ENCODE measurements at places on chromosomes 3 and 15.

GRCh38 chr15:75431270-75431669 lies 20.2 kb downstream of the SIN3A start:
- DNase-seq, result no peak

DNA sequence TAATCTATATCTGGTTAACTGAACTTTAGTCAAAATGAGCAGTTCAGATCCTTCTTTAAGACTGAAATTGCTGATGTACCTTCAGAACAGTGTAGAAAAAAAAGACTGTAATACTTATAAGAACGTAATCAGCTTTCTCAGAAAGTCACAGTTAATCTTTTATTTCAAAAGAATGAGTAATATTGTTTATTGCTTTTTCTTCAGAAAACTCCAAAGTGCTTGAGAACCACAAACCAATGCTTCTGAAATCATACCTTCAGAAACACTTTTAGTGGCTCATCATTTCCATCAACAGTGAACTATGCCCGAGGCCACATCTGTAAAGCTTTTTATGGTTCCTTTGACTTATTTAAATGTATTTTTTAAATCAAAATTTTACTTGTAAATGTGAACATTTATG lies 33.3 kb upstream of the CLASP2 start:
- DNase-seq, result no peak

- no peak for DNase-seq
These were observed 230.3 kb upstream of the RGMA start for GRCh38 chr15:93319121-93319814.

- DNase-seq, result no peak
These were observed 189.7 kb upstream of the STT3B start for GRCh38 chr3:31343075-31343474.

DNA sequence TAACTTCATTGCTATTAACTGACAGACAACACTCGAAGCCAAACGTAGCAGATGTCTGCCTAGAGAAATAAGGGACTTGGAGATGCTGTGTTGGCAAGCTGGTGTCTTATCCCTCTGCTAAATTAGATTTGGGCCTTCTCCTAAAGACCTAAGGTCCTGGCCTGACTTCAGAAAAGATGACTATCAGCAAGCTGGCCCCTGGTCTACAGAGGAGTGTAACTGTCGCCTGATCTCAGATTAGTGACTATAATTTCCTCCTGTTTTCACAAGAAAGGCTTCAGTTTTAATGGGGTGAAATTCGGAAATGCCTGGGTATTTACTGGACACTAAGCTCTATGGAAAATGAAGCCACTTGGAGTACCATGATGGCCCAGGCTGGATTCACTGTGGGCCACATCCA lies 53.1 kb upstream of the SLC7A14 start:
- no peak for DNase-seq

- DNase-seq, result no peak
These were observed 300.5 kb upstream of the ALCAM start for GRCh38 chr3:105065895-105066839.

GRCh38 chr15:77516076-77516475 lies 95.4 kb downstream of the HMG20A start:
- DNase-seq, result no peak

GRCh38 chr3:51686056-51686455 lies 15.0 kb downstream of the TEX264 start:
- no peak for DNase-seq

DNA sequence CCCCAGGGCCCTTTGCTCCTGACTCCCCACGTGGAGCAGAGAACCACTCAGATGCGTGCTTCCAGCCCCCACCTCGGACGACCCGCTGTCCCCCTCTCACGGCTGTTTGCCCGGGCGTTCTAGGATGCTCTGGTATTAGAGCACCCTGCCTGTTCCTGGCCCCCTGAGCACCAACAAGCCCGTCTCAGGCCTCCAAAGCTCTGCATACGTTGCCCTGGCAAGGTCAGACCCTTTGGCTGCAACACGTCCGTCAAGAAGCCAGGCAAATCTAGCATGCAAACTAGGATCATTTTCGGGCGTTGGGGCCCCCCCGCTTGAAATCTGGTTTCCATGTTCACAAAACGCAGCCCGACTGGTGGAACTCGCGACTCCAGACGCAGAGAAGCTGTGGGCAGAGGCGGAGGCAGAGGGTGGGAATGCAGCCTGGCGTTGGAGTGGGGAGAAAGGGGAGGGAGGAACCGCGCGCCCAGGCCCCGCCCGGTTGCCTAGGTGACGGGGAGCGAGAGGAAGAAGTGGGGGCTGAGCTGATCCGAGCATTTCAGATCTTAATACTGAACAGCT lies 86.2 kb upstream of the PIAS1 start:
- no peak for DNase-seq

DNA sequence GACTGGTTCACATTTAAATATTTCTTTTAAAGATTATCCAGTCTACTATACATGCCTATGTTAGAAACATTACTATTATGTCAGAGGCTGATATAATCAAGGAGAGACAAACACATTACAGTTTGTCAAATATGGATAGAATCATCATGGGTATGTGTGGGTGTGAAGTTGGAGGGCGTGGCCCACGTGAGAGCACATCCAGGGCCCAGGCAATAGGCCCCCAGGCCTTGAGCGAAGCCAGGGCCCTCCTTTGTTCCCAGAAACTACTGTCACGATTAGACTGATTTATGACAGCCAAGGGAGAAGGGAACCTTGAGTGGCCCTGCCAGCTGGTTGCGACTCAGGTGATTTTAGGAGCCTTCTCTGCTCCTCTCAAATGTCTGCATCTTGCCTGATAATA lies 26.9 kb upstream of the LDHAL6B start:
- no peak for DNase-seq

DNA sequence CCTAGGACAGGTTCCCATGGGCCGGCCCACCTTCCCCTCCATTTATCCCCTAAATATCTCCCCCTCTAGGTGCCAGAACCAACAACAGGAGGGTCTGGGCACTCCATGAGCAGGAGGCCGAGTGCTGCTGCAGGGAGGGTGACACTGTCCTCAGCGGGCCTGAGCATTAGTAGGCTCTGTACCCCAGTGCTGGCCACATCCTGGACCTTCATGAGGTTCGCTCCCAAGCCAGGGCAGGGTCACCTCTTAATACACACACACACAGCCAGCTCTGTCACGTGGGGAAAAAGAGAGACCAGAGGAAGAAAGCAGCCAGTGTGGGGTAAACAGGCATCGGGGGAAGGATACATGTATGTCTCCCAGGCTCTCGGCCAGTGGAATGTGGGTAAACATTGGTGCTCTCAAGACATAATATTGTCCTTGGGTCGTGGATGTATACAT lies 27.9 kb upstream of the SEMA3F start:
- DNase-seq, result no peak

GRCh38 chr3:197487911-197488391 lies 67.8 kb downstream of the BDH1 start:
- no peak for DNase-seq

- DNase-seq, result no peak
These were observed 5.8 kb downstream of the PRKCD start for GRCh38 chr3:53166781-53167291.

GRCh38 chr3:178536211-178537079 lies at the start of gene KCNMB2:
Gene KCNMB2, plus strand, starts transcription at chr3:178536436.
- DNase-seq, result no peak

- DNase-seq, result no peak
These were observed 38.6 kb downstream of the MGA start for GRCh38 chr15:41698779-41699178.

- peak; percentile 44 for DNase-seq
These were observed 18.2 kb downstream of the IDH3A start for GRCh38 chr15:78167227-78167888.

GRCh38 chr3:127652246-127652995 lies 20.3 kb upstream of the ABTB1 start:
- no peak for DNase-seq

DNA sequence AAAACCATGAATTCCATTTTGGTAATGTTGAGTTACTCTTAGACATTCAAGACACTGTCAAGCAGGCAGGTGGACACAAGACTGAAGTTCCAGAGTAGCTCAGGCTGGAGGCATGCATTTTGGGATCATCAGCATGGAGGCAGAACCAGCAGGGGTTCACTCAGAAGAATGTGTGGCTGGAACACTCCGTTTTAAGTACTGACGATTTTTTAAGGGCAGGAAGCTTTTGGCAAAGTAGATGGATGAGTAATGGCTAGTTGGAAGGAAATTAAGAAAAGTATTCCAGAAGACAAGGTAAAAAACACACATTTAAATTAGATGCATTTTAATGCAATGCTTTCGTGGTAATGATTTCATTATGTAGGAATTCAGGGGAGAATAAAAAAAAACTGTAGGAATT lies 420.4 kb downstream of the ROBO2 start:
- no peak for DNase-seq

GRCh38 chr15:47888385-47889100 lies 171.2 kb downstream of the SEMA6D start:
- no peak for DNase-seq

DNA sequence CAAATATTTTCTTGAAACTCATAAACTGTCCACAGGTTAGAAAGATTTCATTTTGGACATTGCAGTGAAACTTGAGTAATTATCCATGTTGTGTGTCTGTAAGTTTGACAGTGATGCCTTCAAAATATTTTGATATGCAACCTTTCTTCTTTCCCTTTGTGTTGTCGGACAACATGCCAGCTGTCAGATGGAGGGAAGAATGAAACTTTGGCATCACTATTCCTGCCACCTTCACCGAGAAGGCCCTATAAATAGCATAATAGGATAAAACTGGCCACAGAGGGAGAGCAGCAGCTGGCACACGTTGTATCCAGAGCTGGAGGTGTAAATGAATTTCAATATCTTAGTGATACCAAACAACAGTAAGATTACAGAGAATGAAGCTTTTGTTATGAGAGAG lies 436.7 kb upstream of the CFAP20DC start:
- no peak for DNase-seq

DNA sequence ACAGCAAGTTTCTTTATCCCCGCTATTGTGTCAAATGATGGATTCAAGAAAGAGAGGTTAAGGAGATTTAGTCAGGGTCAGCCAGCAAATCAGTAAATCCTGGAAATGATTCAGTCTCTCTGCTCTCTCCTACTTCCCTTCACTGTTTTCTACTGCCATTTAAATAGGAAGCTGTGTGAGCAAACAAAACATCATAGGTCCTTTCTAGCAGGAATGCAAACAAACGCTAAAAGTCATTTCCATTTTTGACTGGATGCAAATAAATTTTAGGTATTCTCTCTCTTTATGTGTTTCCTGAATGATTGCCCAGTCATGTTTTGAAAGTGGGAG lies 299.4 kb upstream of the RORA start:
- DNase-seq, result no peak

GRCh38 chr15:89341316-89342005 lies 6.8 kb upstream of the POLG start:
- DNase-seq, result no peak

- DNase-seq, result no peak
These were observed 239.3 kb upstream of the C2CD4B start for GRCh38 chr15:62404194-62404985.

GRCh38 chr3:87900061-87900460 lies 158.7 kb downstream of the CGGBP1 start:
- DNase-seq, result no peak

DNA sequence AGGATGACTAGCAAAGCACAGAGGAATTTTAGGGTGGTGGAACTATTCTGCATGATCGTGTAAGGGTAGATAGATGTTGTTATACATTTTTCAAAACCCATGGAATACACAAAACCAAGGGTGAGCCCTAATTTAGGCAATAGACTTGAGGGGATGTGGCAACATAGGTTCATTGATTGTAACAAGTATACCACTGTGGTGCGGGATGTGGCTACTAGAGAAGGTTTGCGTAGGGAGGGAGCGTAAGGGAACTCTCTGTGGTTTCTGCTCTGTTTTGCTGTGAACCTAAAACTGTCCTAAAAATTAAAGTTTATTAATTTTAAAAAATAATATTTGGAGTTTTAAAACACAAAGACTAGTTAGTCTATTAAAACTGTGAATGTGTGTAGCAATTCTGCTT lies 202.8 kb downstream of the PLCL2 start:
- DNase-seq, result no peak

- no peak for DNase-seq
These were observed 10.9 kb downstream of the ZBTB47 start for GRCh38 chr3:42664438-42664803.

DNA sequence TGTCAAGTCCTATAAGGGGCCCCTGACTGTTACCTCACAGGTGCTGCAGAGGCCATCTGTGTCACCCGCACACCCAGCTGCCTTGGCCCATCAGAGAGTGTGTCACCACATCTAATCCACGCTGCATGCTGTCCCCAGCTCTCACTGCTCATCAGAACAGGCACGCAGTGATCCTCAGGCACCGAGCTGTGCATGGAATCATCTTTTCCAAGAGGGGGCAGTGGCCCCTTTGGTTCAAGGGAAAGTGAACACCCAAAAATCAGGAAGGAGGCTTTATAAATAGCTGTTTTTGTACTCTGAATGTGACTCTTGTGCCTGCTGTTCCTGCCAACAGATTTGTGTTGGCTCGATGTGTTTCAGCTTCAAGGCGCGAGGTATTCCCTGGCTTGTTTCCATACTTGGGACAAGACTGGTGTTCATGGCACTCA lies 110.3 kb upstream of the ETV5 start:
- DNase-seq, result no peak

DNA sequence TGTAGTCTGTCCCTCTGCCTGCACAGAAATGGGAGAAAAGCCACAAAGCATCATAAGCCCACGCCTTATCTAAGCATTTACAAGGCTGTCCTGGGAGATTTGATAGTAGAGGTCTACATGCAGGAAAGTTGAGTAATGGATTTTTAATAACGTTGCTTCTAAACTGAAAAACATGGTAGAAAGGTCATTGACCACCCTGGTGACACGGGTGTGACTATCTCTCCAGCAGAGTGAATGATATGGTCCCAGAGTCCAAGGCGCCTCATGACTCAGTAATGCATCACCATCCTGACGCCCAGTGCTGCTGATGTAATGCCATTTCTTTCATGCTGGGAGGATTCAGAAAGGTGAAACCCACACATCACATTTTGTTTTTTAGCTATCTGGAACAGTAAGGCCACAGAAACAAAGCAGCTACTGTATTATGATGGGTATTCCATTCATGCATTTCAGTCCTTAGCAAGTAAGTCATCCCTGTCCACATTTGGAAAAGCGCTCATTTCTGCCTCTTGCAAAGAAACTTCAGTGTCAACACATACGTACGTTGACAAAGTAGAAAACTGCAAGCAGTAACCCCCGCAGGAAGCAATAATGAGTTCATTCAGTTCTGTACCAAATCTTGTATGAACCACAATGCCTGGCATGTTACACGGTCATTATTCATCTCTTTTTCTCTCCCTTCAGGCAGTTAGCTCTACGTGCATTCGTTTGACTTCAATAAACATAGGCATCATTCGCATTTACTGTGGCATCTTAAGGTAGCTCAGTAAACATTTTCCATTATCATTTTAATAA lies 483.5 kb downstream of the GABRG3 start:
- DNase-seq, result no peak

DNA sequence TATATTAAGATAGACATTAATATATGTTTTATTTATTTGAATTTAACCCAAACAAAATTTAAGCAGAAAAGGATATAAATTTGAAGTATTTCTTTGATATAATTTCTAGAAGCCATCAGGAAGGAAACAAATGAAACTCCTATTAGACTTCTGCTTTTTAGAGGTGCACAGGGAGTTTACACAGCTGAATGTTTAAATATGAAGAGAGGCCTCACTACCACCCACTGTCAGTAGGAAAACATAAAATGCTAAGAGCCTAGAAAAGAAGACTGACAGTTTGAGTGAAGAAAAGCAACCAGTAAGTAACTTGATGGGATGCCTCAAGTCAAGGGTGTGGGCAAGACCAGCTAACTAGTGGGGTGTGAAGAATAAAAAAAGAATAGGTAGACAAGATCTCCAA lies 19.7 kb downstream of the PLSCR2 start:
- no peak for DNase-seq

GRCh38 chr3:130658678-130659077 lies 88.0 kb downstream of the PIK3R4 start:
- DNase-seq, result no peak

GRCh38 chr3:45208586-45208985 lies 17.5 kb downstream of the TMEM158 start:
- no peak for DNase-seq
